Cortex of kidney (tissue), 1 donor: ENCODE measurements at places on chromosomes 7 and 10.

DNA sequence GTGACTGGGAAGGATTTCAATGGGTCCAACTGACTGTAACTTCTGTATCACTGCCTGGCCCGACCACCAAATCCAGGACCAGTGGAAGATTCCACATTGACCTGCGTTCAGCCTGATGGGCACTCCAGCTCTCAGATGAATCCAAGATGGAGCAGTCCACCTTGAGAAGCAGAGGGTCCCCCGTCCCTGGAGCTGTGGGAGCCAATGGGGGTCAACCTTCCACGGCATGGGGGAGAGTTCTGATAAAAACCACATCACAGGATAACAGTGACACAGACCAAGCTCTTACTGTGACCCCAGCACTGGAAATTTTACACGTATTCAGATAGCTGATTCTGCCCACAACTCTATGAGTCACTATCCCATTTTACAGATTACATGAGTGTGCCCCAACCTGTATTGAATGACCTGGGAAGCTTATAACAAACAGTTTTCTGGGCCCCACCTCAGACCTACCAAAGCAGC is 11.2 kb downstream of the ZCCHC24 start:
- no peak for DNase-seq

DNA sequence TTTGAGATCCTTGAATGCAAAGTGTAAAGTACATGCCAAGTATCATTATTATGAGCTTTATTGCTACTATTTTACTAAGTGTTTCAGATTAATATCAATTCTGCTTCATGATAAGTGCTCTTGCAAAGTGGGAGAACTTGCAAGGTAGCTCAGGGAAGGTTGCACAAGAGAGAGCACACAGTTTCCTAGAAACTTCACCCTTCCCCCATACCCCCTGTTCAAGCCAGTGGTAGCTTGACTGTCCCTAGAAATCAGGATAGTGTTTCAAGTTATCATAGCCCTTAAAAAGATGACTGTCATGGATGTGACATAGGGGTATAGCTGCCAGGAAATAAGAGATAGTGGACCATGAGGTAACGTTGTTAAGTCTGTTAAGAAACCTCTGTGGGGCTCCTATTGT is 251.5 kb downstream of the TRIL start:
- no peak for DNase-seq

- no peak for DNase-seq
Observed at GRCh38 chr7:42159130-42159529, 77.9 kb downstream of the GLI3 start.

DNA sequence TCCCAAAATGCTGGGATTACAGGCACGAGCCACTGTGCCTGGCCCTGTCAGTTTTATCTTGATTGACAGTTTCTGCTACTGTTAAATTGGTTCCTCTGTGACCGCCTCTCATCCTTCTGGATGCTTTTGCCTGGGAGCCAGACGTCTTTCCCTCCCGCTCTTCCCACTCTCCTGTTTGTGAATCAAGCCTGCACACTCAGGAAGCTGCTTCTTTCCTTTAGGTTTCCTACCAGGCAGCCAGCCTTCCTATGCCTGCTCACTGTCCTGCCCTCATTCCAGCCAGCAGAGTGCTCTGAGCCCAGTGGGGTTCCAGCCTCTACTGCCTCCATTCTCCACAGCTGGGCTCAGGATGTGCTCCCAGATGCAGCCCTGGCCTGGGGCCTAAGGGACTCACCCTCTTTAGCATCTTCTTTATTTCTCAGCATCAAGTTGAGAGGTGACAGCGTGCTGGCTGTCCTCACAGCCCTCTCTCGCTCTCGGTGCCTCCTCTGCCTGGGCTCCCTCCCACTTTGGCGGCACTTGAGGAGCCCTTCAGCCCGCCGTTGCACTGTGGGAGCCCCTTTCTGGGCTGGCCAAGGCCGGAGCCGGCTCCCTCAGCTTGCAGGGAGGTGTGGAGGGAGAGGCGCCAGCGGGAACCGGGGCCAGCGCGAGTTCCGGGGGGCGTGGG is 5.1 kb downstream of the SH2D4B start:
- DNase-seq: no peak

GRCh38 chr10:340646-341045 is 205.4 kb downstream of the ZMYND11 start:
- no peak for DNase-seq

GRCh38 chr10:86362129-86362527 is 4.5 kb downstream of the GRID1 start:
- no peak for DNase-seq
